ENCODE measurements at places on chromosomes 12 and 14.

DNA sequence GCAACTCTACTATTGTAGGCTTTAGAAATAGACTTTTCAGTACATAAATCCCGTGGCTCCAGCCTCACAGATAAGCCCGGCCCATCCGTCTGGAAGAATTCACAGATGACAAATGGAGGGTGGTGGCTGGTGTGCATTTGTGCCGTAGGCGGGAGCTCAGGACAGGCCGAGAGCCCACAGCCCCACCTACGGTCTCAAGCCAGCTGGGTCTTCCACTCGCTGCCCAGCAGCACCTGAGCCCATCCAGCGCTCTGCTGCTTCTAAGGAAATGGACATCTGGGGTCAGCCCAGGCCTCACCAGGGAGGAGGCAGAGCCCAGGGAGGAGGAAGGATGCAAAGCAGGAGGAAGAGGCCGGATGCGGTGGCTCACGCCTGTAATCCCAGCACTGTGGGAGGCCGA, 72.8 kb downstream of the KIF26A start:
- no peak for DNase-seq

DNA sequence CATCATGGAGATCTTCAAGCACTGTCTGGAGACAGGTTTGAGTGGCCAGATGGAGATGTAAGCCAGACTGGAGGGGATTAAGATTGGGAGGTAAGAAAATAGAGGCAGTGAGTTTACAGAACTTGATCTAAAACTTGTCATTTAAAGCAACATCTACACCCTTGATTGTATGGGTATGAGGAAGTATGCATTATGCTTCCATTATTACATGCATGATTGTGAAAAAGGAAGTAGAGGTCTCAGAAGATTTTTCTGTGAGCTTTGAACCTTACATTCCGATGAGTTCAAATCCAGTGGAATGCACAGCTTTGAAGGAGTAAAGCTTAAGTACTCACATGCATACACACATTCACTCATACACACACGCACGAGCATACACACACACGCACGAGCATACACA, 550.8 kb downstream of the MED13L start:
- no peak for DNase-seq

GRCh38 chr12:53564278-53564677, 57.0 kb upstream of the NPFF start:
- DNase-seq, result no peak

- DNase-seq, result no peak
Measured at GRCh38 chr12:100267603-100268281, 765 bp downstream of the SCYL2 start.

GRCh38 chr12:92828565-92828964, 100.5 kb downstream of the EEA1 start:
- DNase-seq, result no peak

DNA sequence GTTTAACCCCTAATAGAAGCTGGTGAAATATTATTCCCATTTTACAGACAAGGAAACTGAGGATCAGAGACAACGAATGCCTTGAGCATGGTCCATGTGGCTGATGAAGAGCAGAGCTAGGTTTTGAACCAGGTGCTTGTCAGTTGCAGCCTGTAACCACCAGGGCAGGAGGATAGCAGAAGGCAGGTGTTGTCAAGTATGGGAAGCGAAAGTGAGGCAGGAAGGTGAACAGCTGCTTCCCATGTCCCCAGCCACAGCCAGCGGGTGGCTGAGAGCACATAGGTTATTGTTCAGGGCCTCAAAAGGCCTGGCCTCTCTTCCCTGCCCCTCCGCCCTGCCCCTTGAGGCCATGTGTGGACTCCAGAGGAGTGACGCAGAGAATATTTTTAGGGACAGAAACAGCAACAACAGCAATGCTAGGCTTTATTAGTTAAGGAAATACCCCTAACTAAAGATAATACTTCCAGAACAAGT, 39.6 kb downstream of the IQSEC3 start:
- no peak for DNase-seq

DNA sequence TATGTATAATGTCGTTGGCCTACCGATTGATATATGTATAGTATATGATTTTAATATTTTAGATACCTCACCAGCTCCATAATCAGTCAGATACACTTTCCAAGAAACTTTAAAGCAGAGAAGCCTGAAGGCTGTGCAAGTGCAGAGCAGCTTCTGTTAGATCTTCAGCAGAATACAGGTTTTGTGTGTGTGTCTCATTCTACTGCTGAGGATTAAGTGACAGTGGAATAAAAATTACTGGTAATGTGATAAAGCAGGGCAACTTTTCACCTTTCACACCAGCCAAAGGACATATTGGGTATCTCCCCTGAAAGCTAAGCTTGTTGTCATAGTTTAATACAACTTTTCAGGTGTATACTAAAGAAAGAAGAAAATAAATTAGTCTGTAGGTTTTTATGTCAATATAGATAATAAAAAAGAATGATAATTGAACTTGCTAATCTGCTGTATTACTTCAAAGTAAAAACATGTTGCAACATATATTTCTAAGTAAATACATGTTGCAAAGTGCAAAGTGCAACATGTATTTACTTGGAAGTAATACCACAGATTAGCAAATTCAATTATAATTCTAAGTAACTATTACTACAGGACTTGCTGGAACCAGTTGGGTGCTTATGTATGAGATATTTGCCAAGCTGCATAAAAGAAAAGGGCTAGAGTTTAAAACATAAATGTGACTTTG, 128.3 kb downstream of the SLC16A7 start:
- no peak for DNase-seq

DNA sequence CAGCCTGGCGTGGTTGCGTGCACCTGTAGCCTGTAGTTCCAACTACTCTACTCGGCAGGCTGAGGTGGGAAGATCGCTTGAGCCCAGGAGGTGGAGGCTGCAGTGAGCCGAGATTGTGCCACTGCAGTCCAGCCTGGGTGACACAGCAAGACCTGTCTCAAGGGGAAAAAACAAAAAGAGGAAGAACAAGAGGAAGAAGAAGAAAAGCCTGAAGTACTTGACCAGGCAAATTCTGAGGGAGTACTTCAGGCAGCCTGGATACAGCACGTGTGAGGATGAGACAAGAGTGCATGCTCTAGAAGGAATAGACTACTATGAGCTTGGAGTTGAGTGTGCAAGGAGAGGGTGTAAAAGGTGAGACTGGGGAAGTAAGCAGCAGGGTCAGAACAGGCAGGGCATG, 1.8 kb downstream of the GDF3 start:
- no peak for DNase-seq

DNA sequence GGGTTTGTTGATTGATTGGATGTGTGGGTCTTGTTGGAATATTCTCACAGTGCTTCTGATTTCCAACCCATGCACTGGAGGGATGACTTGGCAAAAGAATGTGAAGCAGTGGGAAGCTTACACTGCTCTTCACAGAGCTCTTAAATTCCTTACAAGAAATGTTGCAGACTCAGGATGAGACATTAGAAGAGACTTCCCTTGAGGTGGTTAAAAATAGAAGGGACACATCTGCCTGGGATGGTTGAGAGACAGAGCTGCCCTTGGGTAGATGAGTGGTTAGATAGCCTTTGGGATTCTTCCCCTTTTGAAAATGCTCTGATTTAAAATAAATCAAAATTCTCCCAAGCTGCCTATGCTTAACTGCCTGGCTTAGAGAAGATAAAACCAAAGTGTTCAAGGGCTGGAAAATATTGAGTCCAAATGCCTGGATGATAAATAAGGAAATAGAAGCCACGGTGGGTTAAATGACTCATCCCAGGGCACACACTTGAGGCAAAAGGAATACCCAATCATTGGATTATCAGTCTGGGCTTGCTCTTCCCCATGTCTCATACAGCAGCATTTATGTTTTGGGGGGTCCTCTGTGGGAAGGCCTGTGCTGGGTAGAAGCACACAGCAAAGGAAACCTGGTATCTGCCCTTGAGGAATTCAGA, 264.3 kb downstream of the AKAP6 start:
- no peak for DNase-seq

Data from coronary artery (tissue), 2 donors.